Activated CD4-positive, alpha-beta T cell treated with anti-CD3 and anti-CD28 coated beads for 4 hours (primary cell): ENCODE measurements at places on chromosomes 6 and 20.

DNA sequence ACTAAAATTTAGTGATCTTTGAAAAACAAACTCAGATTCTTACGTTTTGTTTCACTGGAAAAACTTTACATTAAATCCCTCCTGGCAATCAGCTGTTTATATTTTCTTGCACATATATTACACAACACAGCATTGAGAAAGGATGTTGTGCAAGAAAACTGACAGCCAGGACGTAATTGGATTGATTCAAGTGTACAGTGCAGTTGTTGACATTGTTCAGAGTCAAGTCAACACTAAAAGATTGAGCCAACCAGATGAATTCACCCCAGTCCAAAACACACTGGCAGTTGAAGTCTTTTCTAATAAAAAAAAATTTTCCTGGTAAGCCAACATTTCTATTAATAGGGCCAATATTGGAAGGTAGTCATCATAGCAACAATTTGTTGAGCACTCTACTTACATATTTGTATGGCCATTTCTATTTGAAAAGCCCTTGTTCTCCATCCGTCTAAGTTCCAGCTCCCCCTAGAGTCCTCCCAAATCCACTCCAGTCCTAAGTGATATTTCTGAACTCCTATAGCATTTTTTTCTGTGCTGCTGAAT, 20.9 kb upstream of the VNN1 start:
- no peak for DNase-seq

DNA sequence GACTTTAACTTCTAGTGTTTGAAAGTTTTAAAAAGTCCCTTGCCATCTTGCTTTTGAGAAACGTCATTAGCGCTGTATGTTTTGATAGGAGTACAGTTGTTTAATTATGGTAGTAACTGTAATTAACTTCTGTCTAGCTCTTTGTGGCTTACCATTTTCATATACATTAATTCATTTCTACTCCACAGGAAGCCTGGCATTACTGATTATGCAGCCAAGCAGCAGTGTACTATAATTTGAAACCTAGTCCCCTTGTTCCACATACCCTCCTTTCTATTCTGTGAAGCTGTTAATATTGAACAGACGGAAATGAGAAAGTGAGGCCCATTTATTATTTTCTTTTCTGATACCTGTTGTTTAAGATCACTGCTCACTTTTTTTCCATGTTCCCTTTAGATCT, 235.4 kb downstream of the CDKAL1 start:
- no peak for DNase-seq

DNA sequence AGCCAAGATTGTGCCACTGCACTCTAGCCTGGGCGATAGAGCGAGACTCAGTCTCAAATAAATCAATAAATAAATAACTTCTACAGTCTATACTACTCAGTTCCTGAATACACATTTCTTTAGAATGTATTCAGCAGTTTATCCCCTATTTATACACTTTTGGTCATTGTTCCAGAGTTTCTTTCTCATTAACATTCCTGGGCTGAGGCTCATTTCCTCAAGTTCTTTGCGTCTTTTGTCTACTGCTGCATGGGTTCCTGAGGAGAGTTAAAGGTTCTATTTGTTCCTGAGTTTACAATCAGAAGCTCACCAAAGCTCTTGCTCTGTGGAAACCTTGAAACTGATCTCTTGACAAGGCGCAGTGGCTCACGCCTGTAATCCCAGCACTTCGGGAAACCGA, 37.7 kb upstream of the SASH1 start:
- DNase-seq: no peak

DNA sequence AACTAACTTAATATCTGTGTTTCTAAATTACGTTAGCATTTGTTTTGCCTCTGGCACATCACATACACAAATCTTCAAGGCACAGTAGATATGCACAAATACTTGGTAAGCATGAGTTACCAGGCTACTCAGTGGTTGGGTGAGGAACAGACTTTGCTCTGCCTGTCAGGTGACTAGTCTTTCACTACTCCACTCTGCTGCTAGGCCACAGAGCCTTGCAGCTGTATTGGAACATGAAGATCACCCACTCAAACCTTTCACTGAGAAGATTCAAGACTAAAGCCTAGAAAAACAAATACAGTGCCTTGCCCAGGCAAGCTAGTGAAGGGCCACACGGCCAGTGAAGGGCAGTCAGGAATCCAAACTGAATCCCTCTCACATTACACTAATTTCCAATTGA, 47.0 kb downstream of the DTNBP1 start:
- no peak for DNase-seq

- DNase-seq: no peak
These were observed 29.9 kb downstream of the EFCAB8 start for GRCh38 chr20:32888636-32889035.
